ENCODE measurements at places on chromosomes 3 and 15. TPM values are rescaled to one million over a fixed set of nuclear protein-coding genes. Genes with fewer than 3 reads are reported as not detected.
A peak's percentile ranks its signal among the peaks of the same experiment; 100 is the strongest.

GRCh38 chr3:56862352-56863062 lies 60.8 kb upstream of the ARHGEF3 start:
- no peak for DNase-seq

GRCh38 chr15:29874977-29875376 lies 52.7 kb upstream of the TJP1 start:
- DNase-seq, result no peak

GRCh38 chr15:52306270-52306669 lies 10.7 kb upstream of the MYO5C start:
- DNase-seq, result peak; percentile 38

The LHFPL4 gene
- total RNA-seq, result not detected

DNA sequence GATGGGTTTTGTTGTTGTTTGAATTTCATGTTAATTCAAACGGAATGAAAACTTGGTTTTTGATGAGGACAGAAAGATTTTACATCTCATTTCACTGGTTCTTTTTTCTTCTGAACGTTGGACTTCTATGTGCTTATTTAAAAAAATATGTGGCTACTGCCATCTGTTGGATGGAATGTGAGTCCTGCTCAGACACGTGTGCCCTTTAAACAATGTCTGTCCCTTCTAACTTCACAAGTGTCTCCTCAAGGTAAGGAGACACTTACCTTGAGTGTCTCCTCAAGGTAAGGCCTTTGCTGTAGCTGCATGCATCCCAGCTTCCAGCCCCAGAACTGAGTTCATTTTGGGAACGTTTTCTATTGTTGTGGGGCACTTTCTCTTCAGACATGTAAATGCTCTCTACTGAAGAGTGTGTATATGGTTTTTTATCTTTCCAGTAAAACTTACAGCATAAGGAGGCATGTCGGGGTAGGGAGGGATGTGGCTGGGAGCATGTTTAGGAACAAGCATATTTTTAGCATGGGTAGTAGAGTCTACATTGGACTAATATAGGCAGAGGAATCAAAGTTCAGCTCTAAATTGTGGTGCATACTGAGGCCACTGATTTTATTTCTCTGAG lies 63.1 kb upstream of the UBE3A start:
- no peak for DNase-seq

DNA sequence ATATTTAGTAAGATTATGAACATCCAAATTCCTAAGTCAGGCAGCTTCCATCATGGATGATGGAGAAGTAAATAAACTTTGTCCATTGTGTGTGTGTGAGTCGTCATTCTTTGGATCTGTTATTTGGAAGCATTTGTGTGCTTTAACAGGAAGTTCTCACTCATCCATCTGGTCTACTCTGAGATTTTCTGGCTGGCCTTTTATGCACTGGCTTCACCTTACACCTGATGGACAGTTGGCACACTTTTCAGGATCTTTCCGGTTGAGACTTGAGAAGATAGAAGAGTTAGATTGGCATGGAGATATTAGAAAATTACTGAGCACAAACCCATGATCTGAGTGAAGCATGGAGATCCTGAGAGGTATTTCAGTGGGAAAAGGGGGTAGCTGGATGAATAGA lies 12.6 kb downstream of the SYNPR start:
- DNase-seq, result no peak

DNA sequence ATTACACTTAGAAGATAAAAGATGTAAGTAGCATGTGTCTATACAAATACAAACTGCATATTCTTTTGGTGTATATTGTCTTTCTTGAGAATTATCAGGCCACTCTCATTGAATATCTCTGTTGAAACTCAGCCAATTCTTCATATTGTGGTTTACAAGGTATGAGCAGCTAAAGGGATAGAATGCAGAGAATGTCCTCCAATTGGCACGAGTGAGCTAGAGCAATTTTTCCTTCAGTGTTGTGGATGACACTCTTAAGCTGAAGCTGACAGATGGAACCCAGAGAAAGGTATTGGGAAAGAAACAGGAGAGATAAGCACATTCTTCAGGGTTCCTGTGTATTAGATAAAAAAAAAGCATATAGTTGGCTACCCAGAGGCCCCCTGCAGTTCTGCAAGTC lies 453.1 kb downstream of the EPHA3 start:
- DNase-seq, result no peak

- DNase-seq, result no peak
These were observed 116.7 kb upstream of the PRTG start for GRCh38 chr15:55859681-55860080.

- DNase-seq, result no peak
These were observed 138.6 kb upstream of the MEF2A start for GRCh38 chr15:99427210-99427609.

- DNase-seq, result no peak
These were observed 68.7 kb upstream of the RNF7 start for GRCh38 chr3:141669434-141669833.

The RBM15B gene
- 19.2 TPM for total RNA-seq

DNA sequence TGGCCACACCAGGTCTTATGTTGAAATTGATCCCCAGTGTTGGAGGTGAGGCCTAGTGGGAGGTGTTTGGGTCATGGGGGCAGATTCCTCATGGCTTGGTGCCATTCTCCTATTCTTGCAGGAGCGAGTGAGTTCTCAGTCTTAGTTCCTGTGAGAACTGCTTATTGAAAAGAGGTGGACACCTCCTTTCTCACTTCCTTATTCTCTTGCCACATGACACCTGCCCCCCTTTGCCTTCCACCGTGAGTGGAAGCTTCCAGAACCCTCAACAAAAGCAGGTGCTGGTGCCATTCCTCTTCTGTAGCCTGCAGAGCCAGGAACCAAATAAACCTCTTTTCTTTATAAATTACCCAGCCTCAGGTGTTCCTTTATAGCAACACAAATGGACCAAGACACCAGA lies 318.1 kb upstream of the MCTP2 start:
- no peak for DNase-seq

DNA sequence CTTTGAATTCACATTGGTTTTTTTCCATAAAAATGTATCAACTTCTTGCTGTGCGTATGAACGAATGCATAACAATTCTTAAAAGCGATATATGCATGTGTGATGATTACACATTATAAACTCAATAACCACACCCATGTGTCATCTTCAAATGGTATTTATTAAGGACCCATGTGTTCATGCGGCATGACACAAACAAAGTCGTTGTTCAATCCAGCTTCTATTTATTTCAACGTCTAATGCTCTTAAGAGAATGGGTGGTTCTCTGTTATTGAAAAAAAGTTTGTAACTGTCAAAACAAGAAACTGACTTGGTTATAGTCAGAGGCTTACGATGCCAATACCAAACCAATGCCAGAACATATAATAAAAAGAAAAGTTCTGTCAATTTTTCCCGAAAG lies 195.9 kb downstream of the FOXP1 start:
- DNase-seq, result no peak

GRCh38 chr15:38508647-38509046 lies 54.7 kb downstream of the FAM98B start:
- no peak for DNase-seq

- DNase-seq, result no peak
These were observed 7.2 kb downstream of the FOXL2 start for GRCh38 chr3:138939561-138940241.

The VEPH1 gene
- not detected for total RNA-seq

DNA sequence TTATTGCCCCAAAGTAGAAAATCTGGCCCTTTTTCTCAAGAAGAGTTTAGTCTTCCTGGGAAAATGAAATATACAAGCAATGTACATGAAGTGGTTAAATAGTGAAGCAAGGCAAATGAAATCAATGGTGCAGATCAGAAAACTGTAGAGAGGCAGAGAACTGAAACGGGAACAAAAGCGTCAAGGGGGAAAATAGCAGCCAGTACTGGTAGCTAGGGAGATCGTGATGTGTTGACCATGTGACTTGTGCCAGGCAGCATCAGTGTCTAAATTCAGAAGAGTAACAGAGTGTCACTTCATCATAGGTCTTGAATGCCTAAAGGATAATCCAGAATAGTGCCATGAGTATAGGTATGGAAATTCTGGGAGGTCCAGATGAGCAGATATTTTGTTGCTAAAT lies 163.1 kb downstream of the CHL1 start:
- DNase-seq, result no peak

DNA sequence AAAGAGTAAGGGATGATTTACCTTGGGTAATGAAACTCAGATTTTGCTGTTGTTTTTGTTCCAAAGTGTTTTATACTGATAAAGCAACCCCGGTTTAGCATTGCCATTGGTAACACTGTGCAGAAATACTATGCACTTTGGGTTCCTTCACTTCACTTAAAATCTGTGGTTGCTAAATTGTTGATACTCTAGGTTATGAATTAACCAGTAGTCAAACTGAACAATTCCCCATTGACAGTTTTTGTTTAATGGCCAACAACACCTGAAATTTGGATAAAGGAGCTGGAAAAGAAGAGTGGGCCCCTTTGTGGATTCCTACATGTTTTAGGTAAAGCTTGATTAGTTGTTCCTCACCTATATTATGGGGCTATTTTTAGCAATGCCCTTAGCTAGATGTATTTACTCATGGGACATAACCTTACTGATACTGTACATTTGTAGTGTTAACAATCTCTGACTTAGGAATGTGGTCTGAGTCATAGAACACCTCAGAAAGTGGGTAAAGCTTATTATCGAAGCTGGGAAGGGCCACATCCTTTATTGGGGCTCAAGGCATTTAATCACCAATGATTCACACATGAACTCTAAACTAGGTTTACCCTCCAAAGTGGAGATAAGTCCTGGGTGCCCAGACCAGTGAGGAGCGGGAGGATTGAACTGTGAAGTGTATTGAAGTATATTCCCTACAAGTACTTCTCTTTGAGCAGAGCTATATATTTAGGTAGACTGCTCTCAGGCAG lies 29.5 kb upstream of the THRB start:
- no peak for DNase-seq

- no peak for DNase-seq
These were observed 252.7 kb downstream of the TJP1 start for GRCh38 chr15:29569533-29570092.

DNA sequence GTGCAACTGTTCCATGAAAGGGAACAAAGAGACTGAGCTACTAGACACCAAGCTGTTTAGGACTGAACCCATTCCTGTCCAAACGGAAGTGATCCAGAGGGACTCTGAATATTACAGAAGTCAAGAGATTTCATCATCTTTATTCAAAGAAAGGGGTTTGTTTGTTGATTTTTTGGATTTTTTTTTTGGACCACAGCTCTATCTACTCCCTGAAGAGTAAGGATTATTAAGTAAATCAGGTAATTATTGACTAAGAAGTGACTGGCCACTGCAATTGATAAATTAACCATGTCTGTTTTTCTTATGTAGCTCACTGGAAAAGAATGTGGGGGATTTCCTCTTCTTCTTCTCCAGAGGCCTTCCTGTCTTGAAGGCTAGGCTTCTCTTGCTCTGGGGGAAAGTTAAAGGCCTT lies 146.6 kb upstream of the TPM1 start:
- DNase-seq, result no peak

DNA sequence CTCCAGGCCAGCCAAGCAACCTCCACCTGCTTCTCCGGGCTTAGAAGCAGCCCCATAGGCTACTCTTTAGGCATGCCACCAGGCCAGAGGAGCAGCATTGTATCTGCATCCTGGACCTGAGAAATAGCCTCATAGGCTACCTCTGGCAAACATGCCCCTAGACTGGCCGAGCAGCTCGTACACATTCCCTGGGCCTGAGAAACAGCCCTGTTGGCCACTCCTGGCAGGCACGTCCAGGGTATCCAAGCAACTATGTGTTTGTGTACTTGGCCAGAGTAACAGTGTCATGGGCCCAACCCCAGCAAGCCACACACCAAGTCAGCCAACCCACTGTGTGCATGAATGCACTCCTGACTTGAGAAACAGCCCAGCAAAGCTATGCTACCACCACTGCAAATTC lies 498.7 kb upstream of the CDIN1 start:
- no peak for DNase-seq

The SOX2 gene
- total RNA-seq, result not detected

GRCh38 chr15:81054236-81054635 lies 53.5 kb downstream of the TLNRD1 start:
- no peak for DNase-seq

The GPR15 gene
- total RNA-seq, result not detected

GRCh38 chr3:102605153-102605552 lies 170.3 kb downstream of the ZPLD1 start:
- no peak for DNase-seq

- DNase-seq, result no peak
These were observed 442.8 kb upstream of the ARRDC4 start for GRCh38 chr15:97517737-97518136.

DNA sequence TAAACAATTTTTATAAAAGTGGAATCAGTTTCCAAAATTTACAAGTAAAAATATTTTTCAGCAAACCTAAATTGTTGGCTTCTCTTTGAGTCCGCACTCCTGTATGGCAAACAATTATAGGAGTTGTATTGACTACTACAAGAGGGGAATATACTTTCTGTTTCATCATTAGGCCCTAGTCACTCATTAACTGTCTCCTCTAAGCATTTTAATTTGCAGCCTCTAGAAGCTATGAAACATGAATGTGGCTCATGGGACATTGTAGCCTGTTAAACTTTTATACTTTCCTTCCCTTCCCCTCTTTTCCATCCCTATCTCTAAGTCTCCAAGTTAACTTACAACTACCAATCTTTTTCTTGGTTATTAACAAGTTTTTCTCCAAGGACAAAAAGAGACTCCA lies 58.9 kb upstream of the CBLB start:
- no peak for DNase-seq

- DNase-seq, result no peak
These were observed 1.0 kb downstream of the NGRN start for GRCh38 chr15:90266485-90266884.

The GOLGA6D gene
- total RNA-seq, result not detected

DNA sequence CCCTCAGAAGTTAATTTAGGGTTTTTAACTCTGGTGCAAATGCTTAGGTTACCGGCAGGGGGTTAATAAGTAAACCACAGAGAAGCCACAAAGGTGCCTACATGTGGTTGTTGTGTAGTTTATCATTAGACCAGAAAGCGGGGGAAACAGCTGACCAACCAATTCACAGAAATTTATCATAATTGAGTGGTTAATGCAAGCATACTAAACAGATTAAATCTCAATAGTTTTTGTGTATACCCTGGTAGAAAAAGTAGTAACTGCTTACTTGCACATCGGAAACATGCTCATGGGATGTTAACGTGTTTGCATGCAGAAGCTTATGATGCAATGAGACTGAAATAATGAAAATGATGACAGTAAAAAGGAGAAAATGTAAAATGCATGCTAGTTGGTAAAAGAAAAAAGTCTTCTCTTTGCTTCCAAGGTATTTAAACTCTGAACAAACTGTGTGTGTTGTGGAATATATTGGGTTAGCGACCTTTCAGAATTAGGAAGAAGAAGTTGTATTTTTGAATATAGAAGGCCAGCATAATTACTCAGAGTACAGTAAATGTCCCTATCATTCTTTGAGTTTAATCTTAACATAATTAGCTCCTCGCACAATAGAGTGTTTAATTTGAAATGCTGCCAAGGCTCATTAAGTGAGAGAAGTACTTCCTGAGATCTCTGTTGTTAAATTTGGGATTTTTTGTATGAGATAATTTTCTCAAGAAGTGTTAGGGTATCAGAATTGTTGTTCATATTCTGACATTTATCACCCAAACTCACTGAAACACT lies 316.2 kb downstream of the PTPRG start:
- DNase-seq, result no peak

The UBA7 gene
- 2.2 TPM for total RNA-seq
